ENCODE measurements at places on chromosomes 7 and 10.

- DNase-seq, result peak; percentile 52
Observed at GRCh38 chr7:66146701-66147100, 32.1 kb downstream of the CRCP start.

DNA sequence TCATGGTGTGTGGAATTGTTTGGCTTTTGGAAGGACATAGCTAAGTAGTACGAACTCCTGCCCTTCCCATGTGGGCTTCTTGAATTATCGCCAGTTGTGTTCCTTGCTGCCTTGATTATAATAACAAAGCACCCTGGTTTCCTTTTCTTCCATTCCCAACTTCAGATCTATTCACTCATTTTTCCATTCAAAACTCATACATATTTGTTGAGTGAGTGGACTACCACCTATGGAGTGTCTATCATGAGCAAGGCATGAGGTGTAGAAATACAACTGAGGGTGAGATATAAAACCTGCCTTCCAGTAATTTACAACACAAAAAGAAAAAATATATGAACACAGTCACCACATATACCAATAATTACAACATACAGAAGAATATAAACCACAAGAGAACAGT, 4.9 kb upstream of the COL17A1 start:
- no peak for DNase-seq

DNA sequence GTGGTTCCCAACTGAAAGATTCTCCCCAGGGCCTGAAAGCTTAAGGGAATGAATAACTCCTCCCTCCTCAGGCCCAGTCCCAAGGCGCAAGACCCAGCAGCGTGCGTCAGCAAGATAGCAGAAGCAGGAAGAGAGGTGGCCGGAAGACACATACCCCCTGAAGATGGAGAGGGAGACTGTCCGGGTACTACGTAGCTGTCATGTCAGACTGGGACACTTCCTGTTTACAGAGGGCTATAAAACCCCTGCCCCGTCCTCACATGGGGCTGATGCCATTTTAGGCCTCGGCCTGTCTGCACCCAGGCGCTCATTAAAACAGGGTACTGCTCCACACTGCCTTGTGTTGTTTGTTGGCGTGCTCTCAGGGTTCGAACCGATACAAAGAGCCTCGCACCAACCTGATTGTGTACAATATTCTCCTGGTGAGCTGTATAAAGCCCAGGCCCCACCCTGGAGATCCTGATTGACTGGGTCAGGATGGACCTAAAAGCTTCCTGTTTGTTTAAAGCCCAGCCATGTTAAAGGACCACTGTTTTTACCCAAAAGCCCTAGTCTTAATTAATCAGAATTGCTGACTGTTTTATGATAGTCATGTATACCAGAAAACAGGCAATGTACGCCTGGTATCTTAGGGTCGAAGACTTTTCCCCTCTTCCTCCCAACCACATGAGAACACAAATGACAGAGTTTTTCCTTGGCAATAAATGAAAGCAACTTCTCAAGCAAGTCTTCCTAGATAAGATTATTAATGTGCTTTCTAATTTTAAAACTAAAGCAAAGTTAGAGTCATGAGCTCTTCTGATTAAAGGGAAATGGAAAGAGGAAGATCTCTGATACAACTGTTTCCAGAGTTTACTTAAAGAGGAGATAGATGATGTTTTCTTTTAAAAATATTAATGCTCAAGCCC, 251.5 kb downstream of the DOCK4 start:
- DNase-seq, result no peak

DNA sequence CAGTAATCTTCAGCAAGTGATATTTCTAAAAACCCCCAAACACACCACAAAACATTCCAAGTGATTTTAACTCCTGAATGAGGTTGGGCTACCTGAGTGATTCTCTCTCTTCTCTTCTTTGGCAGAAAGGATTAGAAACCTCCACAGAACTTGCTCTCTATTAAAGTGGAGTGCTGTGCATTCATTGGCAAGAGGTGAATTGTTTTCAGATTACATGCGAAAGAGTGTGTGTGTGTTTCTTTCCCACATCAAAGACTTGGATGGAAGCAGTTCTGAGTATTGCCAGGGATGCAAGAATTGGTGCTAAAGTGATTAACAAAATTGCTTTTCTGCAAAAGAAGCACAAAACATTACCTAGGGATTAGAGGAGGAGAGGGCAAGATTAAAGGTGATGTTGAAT, 13.1 kb upstream of the FBXW4 start:
- no peak for DNase-seq

DNA sequence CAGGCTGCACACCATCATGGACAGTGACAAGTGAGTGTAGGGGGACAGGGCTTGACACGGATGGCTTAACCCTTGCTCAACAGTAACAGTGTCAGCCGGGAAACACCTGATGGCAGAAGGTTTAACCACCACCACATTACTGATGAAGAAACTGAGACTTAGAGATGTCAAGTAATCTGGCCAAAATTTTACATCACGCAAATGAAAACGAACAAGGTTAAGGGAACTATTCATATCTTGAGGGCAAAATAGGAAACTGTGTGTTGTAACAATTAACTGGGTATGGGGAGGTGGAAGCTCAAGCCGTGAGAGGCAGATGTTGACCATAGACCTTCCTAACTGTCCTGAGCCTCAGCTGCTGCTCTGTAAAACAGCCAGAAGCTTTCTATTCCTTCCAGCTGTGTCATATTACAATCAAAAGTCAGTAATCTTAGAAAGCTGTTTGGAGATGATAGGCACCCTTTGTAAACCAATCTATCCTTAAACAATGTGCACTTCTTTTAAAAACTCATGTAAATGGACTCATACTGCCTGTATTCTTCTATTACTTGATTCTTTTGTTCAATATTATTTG, 68.4 kb downstream of the ABCC2 start:
- no peak for DNase-seq

DNA sequence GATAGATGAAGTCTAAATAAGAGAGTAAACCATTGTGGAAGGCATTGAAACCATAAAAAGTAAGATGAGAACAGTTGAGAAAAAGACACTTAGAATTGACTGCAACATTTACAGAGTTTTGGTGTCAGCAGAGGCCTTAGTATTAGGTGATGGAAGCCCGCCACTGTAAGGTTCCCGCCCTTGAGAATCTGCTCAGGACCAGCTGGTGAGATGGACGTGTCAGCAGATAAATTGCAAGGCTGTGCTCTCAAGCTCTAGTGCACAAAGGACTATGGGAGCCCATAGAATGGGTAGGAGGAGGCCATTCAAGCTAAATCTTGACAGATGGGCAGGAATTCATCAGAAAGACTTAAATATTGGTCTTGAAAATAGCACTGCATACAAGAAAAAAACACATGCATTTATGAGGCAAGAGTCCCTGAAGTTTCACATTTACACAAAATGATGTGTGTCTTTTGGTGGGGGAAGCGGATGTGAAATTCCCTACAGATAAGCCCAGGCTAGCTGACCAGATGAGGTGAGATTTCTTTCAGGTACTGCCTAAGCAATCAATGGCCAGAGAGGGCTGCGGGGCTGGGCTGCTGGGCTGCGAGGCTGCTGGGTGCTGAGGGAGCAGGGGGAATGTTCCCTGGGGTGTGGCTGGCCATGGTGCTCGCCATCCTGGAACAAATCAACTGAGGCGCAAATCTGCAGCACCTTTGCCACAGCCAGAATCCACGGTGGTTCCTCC, 42.5 kb downstream of the SYPL1 start:
- DNase-seq, result no peak

- no peak for DNase-seq
Observed at GRCh38 chr7:11830582-11831155, 1.3 kb downstream of the THSD7A start.

DNA sequence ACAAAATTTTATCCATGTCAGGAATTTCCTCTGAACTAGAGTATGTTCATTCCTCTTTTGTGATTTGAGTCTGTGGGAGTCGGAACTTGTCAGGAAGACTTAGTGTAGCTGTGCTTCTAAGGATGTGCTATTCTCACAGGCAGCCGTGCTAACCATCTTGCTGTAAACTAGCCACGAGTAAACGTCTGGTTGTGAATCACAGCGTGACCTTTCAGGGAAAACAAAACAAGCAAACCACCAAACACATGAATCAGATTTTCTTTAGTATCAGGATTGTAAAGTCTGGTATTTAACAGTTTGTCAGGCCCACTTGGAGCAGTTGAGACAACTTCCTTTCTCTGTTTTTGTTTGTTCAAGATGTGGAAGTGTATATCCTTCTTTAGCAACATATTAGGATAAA, 32.0 kb downstream of the AUTS2 start:
- DNase-seq, result peak; percentile 69

DNA sequence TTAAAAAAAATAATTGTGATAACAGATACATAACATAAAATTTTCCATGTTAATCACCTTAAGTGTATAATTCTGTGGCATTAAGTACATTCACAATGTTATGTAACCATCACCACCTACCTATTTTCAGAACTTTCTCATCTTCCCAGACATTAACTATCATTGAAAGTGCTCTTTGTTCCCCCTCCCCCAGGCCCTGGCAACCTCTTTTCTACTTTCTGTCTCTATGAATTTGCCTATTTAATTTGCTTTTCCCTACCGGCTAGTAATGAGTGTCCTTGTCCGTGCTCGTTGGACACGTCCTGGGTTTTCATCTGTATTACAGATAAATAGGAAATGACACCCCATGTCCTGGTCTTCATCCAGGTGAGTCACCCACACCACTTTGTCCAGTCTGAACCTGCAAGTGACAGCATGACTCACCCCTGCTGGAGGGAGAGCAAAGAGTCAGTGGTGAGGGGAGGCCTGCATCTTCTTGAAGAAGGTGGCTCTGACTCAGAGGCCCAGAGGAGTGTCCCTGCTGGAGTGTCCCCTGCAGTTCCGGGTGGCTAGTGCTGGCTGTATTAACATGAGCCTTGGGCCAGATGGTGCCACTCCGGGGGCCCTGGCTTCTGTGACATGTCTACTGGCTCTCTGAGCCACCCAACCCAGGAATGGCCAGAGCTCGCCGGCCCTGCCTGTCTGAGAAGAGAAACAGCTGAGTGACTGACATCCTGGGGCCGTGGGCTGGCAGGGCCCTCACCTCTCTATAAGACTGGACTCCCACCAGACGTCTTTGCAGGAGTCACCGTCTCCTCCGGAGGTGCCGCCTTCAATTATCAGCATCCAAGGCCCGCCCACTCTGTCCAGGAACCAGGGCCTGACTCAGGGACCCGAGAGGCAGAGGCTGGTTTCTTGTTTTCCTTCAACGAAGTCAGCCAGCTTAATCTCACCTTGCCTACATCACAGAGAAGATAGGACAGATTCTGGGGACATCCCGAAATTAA, 503.2 kb upstream of the MKI67 start:
- DNase-seq, result no peak

Measured in GM04503 (cell line).